NCI-H1105 (cell line): ENCODE measurements at places on chromosomes 2 and 18.

- DNase-seq, result no peak
Observed at GRCh38 chr18:4172196-4173100, 282.7 kb downstream of the DLGAP1 start.

DNA sequence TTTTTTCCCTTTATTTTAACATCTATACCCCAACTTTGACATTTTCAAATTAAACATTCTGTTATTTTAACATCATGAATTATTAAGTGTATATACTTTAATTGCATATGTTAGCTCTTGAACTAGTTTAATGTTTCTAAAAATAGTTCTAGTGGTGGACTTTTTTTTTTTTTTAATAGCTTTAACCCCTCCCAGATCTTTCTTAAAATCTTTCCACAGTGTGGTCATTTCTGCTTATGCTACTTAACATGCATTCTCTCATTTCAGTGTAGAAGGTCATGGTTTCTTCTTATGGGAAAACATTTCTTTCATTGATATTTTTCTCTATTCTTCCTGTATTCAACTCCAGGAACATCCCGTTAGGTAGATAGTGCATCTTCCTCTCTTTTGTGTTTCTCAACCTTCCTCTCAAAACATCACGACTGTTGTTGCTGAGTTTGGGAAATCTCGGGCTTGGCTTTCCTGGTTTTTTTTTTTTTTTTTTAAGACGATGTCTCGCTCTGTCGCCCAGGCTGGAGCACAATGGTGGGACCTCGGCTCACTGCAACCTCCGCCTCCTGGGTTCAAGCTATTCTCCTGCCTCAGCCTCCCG is 849 bp upstream of the TMEM18 start:
- DNase-seq, result no peak

GRCh38 chr2:98027538-98027937 is 31.8 kb upstream of the TMEM131 start:
- no peak for DNase-seq

DNA sequence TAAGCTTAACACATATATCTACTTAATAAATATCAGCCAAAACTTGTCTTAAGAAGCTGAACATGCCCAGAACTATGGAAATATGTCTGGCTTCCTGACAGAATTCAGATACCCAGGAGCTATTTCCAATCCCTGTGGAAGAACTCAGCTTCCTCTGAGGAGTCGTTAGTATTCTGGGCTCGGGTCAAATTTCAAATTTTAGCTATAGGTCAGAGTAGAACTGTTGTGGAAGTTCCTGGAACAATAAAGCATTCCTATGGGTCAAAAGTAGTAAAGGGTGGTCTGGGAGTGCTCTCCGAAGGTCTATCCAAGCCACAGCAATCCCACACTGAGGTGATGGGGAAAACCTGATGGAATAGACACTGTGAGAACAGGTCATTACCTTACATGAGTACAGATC is 342.7 kb upstream of the CHST9 start:
- DNase-seq, result no peak

DNA sequence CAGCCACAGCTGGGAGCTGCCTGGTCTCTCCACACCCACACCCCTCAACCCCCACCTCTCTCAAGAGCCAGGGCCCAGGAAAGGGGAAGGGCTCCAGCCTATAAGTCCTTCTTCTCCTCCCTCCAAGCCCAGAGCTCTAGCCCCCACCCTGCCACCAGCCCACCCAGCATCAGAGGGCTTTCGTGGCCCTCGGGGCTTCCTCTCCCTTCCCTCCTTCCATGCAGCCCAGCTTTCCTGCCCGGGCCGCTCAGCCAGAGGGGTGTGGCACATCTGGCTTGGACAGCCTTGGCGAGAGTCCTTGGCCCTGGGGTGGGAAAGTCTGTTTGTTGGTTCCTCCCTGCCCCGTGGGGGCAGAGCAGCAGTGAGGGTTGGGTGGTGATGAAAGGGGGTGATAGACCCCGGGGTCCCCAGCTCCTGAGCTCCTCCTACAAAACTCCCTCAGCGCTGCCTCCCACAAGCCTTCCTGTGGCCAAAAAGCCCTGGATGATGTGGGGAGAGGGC is 7.0 kb downstream of the TNS1 start:
- DNase-seq, result no peak

- DNase-seq, result peak; percentile 67
Observed at GRCh38 chr18:75635096-75635495, 207.6 kb upstream of the SMIM21 start.

DNA sequence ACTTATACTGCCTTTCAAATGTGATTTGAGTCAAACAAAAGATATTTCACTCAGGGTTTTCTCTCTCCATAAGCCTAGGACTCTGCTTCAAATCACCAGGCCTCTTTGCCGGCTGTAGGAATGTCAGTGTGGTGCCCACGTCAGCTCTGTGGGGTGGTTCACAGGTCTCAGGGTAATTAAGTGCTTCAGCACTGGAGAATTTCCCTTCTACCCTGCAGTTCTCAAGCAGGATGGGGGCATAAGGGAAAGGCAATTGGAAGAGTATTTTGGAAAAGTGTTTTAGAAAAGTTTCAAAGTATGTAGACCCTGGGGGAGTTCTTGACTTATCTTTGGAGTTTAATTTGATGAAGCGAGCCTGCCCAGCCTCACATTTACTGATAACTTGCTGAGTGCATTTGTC is 9.6 kb downstream of the CNGA3 start:
- DNase-seq, result no peak

DNA sequence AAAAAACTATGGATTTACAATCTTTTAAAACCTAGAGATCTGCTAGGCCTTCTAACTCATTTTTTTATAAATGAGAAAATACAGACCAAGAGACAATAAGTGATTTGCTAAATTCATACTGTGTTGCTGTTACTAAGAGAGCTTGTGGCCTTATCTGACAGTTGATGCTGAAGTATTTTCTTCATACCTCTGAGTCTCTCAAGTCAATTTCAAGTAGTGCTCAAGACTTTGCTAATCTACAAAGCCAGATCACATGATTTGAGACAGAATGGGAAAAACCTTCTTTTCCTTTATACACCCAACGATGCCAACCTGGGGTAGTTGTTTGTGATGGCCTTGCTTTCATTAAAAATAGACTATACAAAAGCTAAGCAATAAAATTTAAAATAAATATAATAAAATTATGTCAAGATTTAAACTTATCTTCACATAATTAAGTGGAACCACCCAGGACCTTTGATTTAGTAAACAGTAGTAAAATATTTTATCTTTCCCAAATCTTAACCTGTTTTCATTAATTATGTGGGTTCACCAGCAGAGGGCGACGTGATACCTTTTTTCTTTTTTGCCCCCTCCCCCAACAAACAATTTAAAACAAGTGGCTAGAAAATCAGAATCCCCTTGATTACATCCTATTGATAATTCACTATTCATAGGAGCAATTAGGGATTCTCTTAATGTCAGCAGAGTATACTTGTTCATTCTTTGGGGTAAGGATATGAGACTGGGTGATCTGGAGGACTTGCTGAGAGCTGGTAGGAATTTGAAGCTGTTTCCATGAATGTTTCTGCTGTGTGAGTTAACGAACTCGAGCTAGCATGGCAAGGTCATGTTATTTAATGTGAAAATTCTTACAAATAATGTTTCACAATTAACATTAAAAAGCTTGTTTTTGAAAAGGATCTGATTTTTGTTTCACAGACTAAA is 49.6 kb upstream of the SLC5A7 start:
- peak; percentile 9 for DNase-seq

DNA sequence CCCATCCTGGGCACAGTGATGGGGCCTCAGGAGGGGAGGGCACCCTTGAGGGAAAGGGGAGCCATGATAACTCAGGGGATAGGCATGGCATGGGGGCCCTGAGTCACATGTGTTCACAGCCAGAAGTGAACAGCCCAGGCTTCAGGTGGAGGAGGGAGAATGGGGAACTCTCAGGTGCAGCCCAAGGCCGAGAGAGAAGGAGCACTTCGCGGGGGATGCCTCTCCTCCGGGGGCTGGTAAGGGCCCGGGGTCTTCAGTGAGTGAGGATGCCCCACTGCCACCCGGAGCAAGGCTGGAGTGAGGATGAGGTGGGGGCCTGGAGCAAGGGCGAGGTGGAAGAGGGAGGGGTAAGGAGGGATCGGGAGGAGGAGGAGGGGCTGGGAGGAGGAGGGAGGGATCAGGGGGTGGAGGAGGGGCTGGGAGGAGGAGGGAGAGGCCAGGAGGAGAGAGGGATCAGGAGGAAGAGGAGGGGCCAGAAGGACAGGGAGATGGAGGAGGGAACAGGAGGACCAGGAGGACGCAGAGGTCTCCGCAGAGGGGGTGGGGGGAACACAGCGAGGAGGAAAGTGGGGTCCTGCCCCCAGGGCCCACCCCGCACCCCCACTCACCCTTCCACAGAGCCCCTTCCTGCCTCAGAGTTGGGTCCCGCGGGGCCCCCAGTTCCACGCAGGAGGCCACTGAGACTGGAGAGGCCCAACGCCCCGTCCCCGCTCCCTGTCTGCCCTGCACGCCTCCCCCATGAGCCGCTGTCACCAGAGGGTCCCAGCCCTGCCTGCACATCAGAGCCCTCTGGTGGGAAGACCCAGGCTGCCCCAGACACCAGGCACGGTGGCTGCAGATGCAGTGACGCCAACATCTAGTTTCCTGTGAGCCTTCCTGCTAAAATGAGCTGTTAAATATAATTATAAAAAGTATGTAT is 42.8 kb downstream of the RAMP1 start:
- no peak for DNase-seq

GRCh38 chr2:231429152-231429551 is 33.6 kb downstream of the B3GNT7 start:
- no peak for DNase-seq

- DNase-seq, result no peak
Observed at GRCh38 chr2:106956879-106957278, 70.9 kb upstream of the ST6GAL2 start.

DNA sequence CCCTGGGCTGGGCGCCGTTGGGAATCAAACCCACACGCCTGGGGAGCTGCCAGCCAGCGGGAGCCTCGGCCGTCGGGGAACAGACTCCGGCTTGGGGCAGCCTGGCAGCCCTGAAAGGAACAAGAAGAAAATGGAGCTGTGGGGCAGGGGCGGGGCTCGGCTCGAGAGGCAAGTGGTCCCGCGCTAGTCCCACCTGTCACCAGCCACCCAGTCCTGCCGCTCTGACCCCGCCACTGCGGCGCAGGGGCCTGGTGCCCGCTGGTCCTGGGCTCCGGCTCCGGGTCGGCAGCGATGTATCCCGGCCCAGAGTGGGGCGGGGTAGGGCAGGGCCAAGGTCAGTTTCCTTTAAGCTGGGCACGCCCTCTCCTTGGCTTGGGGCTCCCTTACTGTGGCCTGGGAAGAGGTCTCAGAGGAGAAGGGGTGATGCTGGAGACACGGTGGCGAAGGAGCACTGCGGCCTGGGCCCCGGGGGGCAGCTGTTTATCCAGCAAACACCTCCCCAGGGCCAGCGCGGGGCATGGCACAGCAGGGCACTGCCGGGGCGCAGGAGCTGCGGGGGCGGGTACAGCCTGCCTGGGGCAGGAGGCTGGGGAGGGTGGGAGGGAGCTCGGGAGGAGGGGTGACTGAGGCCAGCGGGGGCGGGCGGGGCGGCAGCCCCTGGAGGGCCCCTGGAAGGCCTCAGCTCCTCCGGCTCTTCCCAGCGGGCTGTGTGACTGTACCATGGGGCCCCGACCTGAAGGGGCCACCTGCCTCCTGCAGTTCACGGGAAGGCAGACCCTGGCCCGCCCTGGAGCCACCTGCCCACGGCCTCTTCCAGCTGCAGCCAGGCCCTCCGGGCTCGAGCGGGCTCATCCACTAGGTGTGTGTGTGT is 15.6 kb downstream of the ODC1 start:
- no peak for DNase-seq

DNA sequence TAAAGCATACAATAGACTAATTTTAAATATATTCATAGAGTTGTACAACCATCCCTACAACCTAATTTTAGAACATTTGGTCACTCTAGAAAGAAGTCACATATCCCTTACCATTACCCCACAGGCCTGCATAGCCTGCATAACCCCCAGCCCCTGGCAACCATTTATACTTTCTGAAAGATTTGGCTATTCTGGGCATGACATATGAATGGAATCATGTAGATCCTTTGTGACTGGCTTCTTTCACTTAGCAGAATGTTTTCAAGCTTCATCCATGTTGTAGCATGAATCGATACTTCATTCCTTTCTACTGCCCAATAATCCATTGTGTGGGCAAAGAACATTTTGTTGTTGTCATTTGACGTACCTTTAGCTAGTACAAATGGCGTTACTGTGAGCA is 151.5 kb downstream of the WDSUB1 start:
- no peak for DNase-seq
